SK-N-SH treated with all-trans-retinoic acid at 6 μM for 48 hours (cell line): ENCODE measurements at places on chromosomes 1 and 21.

DNA sequence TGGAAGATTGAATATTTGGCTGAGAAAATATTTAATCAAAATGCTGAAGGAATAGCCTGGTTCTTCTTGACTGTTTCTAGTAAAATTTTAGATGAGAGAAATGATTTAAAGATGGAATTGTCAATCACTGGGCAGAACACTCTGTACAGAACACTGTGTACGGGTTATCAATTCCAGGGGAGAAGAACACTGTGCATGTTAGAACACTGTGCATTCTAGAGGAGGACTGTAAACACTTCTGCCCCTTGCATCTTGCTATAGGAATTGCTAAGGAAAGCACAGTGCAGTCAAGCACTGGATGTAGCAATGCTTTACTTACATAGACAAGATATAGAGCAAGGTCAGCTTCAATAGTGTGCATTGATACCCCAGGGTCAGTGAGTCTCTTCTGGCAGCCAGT is 98.7 kb downstream of the RWDD3 start:
- no peak for ATAC-seq

GRCh38 chr1:47885062-47885830 is 111.9 kb downstream of the TRABD2B start:
- ATAC-seq, result no peak

DNA sequence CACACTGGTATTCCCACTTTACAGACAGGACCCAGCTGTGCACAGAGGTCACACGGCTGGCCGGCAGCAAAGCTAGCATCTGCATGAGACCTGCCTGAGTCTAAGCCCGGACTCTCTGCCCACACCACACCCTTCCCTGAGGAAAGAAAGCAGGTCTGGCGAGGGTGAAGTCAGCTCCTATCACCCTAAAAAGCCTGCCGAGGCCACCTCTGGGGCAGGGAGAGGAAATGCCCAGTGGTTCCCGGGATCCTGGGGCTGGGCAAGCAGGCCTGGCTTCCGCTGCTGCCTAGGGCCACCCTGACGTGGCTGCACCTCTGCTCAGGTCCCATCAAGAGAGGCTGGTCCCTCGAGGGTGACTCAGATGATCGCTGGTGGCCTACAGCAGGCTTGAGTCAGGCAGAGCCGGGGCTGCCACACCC is 42.2 kb downstream of the RAP1GAP start:
- no peak for ATAC-seq

DNA sequence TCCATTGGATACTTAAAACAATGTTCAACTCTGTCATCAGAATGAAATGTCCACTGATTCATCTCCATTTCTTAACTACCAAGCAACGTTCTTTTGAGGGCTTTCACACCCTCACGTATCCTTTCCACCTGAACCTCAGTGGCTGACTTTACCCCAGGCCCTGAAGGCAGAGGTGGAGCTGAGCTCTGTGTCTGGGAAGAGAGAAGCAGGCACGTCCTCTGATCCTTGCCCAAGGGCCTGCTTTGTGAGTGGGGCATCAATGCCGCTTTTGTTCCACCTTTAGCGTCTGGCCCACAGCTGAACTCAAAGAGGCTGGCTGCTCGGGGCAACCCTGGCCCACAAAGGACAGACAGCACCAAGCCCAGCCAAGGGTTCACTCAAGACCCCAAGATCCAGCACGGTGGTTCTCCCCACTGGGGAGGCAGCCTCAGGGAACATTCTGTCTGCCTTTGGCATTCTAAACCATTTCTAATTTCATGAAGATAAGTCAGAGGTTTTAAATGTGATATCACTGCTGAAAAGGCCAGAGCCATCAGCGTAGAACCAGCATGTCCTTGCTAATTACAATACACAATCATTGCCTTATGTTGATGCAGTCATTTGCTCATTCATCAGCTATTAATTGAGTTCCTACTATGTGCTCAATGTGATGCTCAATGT is 126.0 kb upstream of the UBE2U start:
- no peak for ATAC-seq

DNA sequence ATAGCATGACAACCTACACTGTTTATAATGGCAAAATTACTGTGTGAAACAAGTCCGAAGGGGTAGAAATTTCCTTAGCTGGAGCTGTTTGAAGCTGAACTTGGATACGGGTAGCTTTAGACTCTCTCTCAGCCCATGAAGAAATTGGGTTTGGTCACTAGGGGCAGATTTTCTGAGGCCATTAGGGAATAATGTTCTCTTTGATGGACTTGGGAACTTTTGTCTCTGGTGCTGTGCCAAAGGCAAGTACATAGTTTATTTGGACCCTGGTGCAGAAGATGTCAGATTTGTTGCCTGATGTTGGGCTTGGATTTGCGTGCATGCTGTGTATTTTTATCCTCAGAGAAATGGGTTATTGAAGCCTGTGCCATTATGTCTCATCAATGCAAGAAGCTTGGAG is 109.6 kb downstream of the VPS13D start:
- no peak; the same call in 2 of the 3 replicates for ATAC-seq
